Forelimb muscle (tissue), 1 donor: ENCODE measurements at places on chromosomes 7 and 10.

GRCh38 chr7:10036693-10037092, 937.0 kb upstream of the PHF14 start:
- peak; percentile 0 for DNase-seq

- DNase-seq, result no peak
These were observed 453 bp upstream of the GALNT17 start for GRCh38 chr7:71131256-71132126.

- no peak for DNase-seq
These were observed 3.5 kb upstream of the GNGT1 start for GRCh38 chr7:93902777-93903423.

- no peak for DNase-seq
These were observed 59.3 kb upstream of the ATRNL1 start for GRCh38 chr10:115033898-115034297.

DNA sequence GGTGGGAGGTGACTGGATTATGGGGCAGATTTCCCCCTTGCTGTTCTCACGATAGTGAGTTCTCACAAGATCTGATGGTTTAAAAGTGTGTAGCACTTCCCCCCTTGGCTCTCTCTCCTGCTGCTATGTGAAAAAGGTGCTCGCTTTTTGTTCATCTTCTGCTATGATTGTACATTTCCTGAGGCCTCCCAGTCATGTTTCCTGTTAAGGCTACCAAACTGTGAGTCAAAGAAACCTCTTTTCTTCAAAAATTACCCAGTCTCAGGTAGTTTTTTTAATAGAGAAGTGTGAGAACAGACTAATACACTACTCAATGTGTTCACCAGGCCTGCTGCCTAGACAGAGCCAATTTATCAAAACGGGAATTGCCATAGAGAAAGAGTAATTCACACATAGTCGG, 49.7 kb downstream of the SDHAF3 start:
- no peak for DNase-seq

DNA sequence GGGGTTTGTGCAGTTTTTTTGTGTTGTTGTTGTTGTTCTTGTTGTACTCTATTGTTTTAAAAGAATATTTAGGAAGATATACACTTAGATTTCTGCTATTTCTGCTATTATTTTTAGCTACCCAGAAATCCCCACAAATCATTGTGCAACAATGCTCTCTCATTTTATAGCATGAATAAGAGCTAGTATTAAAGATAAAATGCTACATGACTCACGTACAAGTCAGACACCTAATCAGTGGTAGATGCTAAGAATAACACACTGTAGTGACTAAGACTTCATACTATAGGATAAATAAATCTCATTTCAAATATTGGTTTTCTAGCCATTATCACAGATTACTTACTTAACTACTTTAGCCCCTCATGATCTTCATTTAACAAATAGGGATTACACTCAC, 920.5 kb downstream of the KCNMA1 start:
- no peak for DNase-seq

- DNase-seq, result no peak
These were observed 4.1 kb upstream of the C10orf120 start for GRCh38 chr10:122703483-122704448.

GRCh38 chr7:40403703-40404476, 269.1 kb downstream of the SUGCT start:
- no peak for DNase-seq

- DNase-seq, result no peak
These were observed 166.4 kb downstream of the MLLT10 start for GRCh38 chr10:21700474-21700873.

DNA sequence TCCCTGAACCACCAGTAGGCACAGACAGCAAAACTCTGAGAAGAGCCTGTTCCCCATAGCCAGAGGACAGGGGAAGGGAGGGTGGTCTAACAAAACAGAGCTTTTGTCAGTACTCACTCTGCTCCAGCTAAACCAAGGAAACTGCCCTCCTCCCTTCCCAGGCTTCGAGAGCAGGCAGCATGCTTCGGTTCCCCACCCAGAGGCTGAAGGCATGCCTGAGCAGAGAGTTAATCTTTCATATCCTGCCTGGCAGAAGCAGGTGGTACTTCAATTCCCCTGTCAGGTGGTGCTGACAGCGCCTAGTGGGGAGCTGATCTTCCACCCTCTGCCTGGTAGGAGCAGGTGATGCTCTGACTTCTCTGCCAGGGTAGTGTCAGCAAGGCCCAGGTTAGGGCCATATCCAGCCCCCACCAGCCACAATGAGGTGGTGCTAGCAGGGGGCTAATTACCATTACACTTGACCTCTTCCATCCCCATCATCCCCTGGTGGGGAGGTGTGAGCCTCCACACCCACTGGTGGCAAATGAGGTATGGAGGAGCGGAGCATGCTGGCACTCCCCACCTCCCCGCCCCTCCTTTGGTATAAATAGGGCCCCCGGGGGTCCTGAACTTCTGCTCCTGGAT, 35.1 kb downstream of the SDK1 start:
- no peak for DNase-seq
